ENCODE measurements at places on chromosomes 4 and X.

- no peak for DNase-seq
Measured at GRCh38 chr4:169565606-169566005, 46.8 kb downstream of the NEK1 start.

GRCh38 chrX:17081511-17081910, 135.1 kb downstream of the REPS2 start:
- DNase-seq, result no peak

- DNase-seq, result no peak
Measured at GRCh38 chr4:82248903-82249632, 124.7 kb downstream of the HNRNPD start.

- no peak for DNase-seq
Measured at GRCh38 chr4:99708551-99708950, 50.9 kb upstream of the C4orf54 start.

DNA sequence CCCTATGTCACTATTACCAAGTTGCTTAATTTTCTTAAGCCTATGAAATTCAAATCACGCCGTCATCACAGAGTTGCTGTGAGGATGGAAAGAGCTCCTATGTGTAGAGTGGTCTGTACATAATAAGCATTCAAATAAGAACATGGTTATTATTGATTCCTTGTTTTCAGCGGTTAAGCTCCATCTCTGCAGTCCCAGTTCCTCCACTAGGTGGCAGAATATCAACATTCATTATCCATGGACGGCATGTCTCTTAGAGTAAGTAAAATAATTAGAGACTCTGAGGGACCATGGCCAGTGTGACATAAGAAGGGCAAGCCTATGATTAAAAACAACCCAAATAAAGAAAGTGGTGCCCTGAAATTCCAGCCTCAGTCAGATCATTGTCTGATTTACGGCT, 132.5 kb upstream of the NHS start:
- DNase-seq, result peak; percentile 50

DNA sequence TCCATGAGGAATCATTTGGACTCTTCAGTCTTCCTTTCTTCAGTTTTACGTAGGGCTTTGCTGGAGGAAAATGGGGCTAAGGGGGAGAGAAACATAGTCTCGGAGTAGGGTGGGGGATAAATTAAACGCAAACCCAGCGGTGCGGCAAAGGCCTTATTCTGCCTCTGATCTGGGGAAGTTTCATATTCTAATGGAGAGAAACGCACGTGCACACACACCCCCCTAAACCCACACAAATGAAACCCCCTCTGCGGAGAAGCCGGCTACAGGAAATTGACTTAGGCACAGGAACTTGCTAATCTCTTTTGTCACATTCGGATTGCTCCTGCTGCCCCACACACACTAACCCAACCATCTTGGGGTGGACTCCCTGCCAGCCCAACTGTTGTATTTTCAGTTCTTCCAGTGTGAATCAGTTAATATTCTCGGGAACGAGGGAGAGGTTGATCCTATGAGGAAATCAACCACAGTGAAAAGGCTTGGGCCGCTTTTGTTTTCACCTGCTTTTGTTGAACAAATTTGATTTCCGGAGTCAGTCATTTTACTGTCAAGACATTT, at the start of gene RHOH:
Gene RHOH, plus strand, starts transcription at position 308 of the 558 bp plus-strand sequence. CDS start 46,356 bp downstream, outside the sequence.
- DNase-seq, result peak; percentile 97

GRCh38 chr4:10448991-10449390, 8.2 kb downstream of the ZNF518B start:
- DNase-seq, result no peak

DNA sequence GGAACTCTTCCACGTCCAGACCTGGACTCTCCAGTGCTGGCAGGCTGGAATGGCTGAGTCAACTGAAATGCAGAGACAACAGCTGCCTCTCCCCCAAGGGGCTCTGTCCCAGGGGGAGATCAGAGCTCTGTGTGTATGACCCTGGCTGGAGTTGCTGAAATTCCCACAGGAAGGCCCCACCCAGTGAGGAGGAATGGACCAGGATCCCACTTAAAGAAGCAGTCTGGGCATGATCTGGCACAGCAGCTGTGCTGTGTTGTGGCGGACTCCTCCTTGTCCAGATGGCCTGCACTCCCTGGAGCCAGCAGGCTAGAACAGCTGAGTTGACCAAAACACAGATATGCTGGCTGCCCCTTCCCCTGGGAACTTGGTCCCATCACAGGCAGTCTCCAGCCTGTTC, 25.4 kb downstream of the C4orf17 start:
- DNase-seq, result no peak

DNA sequence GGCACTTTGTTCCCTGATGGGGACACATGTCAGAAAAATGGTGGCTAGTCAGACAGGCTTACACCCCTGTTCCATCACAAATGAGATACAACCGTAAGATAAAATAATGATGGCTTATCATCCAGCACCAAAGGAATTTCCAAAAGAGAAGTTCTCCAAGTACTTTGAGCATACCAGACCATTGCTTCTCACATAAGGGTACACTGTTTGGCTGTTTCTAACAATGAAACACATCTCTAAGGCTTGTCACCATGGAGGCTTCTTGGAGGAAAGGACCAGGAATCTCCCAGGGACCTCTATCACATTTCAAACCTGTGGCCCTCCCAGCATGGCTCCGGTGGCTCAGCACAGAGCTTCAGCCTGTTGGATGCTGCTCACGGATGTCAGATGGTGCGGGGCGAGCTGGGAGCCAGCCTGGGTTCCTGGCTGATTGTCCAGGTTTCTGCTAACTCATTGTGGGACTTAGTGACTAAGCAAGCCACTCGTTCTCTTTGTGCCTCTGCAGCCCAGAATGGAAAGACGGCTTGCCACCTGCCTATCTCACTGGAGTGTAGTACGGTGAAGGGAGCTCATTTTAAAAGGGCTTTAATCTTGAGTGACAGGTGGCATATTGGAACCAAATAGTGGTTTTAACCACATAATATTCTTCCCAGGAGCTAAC, 54.5 kb downstream of the FHDC1 start:
- peak; percentile 92 for DNase-seq

DNA sequence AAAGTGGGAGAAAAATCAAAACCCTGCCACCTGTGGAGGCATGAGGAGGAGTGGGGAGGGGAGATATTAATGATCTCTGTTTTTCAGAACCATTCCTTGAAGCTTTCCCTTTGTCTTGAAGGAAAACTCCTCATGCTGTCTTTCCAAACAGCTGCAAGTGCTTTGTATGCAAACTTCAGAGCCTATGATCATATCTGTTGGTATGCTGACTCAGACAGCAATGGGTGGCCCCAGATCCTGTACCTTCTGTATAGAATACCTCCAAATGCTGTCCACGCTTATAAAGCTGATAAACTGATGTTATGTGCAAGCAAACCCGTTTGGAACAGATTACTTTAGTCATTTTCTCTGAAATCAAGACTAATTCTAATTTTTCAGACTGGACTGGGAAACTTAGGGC, 31.9 kb downstream of the BMP15 start:
- DNase-seq, result no peak

- peak; percentile 75 for DNase-seq
Measured at GRCh38 chr4:78732332-78733104, 43.6 kb upstream of the BMP2K start.

GRCh38 chrX:2898846-2899512, 30.2 kb downstream of the ARSD start:
- no peak for DNase-seq

- no peak for DNase-seq
Measured at GRCh38 chr4:41796545-41797210, 48.2 kb upstream of the PHOX2B start.

GRCh38 chr4:6137027-6137746, 63.2 kb downstream of the JAKMIP1 start:
- DNase-seq, result no peak

- no peak for DNase-seq
Measured at GRCh38 chrX:107420571-107420970, 28.9 kb upstream of the FRMPD3 start.

GRCh38 chr4:153472122-153473037, 6.2 kb downstream of the TMEM131L start:
- DNase-seq, result no peak

DNA sequence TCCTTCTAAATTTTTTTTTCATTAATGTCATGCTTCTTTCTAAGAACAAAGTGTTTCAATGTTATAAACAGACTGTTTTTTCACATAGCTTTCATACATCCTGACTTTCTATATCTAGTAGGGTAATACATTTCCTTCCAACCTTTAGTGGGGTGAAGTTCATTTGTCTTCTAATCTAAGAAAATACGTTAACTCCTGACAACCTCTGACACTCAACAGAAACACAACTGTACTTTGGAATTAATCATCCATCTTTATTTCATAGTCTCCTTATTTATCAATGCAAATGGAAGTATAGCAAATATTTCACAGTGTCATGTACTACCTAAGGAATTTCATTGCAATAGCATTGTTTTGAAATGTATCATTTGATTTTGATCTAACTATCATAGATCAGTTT, 2.7 kb upstream of the MTTP start:
- DNase-seq, result no peak

DNA sequence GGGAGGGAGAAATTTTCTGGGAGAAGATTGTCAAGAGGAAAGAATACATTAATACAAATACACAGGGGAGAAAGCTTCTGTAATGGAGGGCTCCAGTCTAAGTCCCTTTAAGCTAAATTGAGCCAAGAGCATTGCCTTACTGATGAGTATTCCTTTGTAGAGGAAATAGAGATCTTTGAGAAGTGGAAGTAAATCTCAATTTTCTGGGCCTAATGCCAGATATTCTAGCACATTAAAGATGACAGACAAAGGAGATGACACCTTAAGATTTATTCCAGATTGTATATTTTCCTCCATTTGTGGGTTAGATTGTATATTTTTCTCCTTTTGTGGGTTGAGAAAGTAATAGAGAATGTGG, 28.5 kb upstream of the SMAD1 start:
- DNase-seq, result no peak

GRCh38 chrX:38500866-38501265, 60.5 kb upstream of the TSPAN7 start:
- DNase-seq, result no peak

- DNase-seq, result no peak
Measured at GRCh38 chr4:3872834-3873313, 106.7 kb downstream of the ADRA2C start.

DNA sequence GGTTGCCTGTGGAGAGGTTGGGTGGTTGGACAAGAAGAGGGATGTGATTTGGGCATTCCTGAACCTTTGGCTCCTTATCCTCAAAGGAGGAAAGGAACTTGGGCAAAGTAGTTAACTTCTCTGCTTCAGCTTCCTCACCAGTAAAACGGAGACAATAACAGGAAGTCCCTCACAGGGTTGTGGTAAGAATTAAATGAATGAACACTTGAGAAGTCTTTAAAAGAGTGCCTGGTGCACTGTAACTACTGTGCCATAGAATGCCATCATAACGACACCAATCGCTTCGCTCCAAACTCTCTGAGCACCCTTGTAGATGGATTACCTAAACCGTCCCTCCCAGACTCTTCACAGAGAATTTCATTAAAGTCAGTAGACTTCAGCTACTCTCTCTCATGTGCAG, 10.5 kb downstream of the ZCCHC18 start:
- DNase-seq, result peak; percentile 64

DNA sequence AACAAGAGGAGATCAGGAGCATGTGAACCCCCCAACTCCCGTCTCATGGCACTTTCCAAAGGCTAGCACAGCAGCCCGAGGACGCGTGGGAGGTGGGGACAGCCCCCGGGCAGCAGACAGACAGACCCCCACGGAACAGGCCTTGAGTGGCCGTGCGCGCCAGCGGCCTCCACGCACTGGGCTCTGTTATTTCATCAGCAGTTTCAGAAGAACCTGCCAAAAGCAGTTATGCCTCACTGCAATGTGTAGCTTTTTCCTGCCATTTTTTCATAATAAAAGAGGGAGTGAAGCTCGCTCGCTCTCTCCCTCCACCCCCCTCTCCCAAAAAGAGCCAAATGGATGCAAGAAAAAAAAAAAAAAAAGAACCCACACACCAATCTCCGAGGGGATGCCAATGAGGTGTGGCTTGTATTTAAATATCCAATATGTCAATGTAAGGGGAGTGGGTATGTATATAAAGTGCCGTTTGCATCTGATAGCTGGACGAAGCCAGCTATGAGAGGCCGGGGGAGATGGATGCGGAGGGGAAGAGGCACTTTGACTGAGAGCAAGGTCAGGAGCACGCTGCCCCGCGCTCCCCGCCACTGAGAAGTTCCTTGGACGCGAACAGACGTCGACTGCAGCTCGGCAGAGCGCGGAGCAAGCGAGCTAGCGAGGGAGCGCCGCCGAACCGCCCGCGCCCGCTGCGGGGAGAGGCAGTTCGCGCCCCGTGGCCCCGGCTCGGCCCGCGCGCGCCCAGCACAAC, at the start of gene FGF16:
Gene FGF16, plus strand, starts transcription at position 482 of the 745 bp plus-strand sequence. CDS start 286 bp downstream, outside the sequence.
- peak; percentile 35 for DNase-seq

GRCh38 chr4:51995647-51996220, 24.4 kb downstream of the LRRC66 start:
- DNase-seq, result no peak

GRCh38 chr4:22906045-22906444, 213.3 kb downstream of the GBA3 start:
- DNase-seq, result no peak

- DNase-seq, result peak; percentile 40
Measured at GRCh38 chr4:52996261-52997131, 134.4 kb downstream of the RASL11B start.

DNA sequence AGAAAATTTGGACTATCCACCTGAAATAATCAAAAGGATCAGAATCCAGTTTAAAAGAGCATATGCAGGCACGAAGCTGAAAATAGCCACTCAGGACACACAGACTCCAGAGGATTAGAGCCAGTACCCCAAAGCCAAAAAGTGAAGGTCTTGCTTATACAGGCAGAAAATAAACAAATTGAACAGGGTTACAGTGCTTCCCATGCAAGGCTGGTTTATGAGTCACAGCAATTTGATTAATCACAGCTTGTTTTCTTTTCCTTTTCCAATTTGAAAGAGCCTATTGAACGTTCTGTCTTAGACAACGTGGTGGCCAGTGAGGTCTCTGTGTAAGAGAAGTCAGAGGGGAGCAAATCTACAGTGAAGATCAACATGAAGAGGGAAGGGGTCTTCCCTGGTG, 10.2 kb downstream of the HGFAC start:
- DNase-seq, result no peak

DNA sequence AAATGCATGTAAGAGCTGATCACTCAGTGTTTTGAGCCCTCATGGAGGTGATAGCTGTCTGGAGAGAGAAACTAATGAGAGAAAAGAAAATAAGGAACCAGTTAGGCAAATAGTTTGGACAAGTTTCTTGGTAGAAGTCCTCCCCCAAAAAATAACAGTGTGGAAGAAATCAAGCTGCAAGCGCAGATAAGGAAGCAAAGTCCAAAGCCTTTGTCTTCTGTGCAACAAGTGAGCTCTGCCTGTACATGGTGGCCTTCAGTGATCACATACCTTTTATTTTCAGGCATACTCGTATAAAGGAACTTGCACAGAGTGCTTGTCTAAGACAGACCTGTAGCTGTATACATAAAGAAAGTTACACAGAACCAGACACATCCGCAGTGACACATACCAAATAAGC, 2.5 kb upstream of the UGT2A3 start:
- peak; percentile 40 for DNase-seq

- no peak for DNase-seq
Measured at GRCh38 chrX:151741606-151742005, 7.1 kb downstream of the CNGA2 start.

DNA sequence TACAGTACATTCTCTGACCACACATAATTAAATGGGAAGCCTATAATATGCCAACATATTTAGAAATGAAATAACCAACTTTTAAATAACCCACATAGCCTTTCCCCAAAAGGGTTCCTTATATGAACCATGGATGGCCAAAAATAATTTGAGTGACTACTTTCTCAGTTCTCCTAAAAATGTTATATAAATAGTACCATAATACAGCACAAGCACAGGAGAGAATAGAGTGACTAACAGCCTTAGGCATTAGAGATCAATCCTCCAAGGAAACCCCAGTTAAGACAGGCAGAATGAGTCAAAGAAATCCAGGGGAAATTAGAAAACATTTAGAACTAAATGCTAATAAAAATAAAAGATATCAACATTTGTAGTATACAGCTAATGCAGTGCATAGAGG, 50.2 kb downstream of the ANKRD17 start:
- DNase-seq, result no peak
